ENCODE measurements at places on chromosomes 13 and 19. TPM values are rescaled to one million over a fixed set of nuclear protein-coding genes. Genes with fewer than 3 reads are reported as not detected.

The ZNF667 gene
- total RNA-seq = 2.2 TPM

The ZNF225 gene
- total RNA-seq = 5.0 TPM

The GMIP gene
- total RNA-seq = 96.4 TPM

The ZNF575 gene
- 1.0 TPM for total RNA-seq

The SLITRK1 gene
- total RNA-seq = not detected

The LRRC63 gene
- 0.76 TPM for total RNA-seq

The OR7A5 gene
- total RNA-seq = not detected

The CYP2A6 gene
- 0.33 TPM for total RNA-seq

The KLK15 gene
- not detected for total RNA-seq

The ZNF799 gene
- 8.2 TPM for total RNA-seq

The KEAP1 gene
- 46.3 TPM for total RNA-seq

The TBXA2R gene
- total RNA-seq = 11.2 TPM

The SELENOV gene
- total RNA-seq = not detected

The USHBP1 gene
- 7.6 TPM for total RNA-seq

The IGFL1 gene
- not detected for total RNA-seq

The RFPL4AL1 gene
- total RNA-seq = not detected

All from spleen (tissue), 13 donors.